ENCODE measurements at places on chromosomes 2 and 18.
A peak's percentile ranks its signal among the peaks of the same experiment; 100 is the strongest.

- DNase-seq = peak; percentile 55
These were observed 68.4 kb upstream of the CTDP1 start for GRCh38 chr18:79611040-79611681.

- no peak for DNase-seq
These were observed 429.2 kb downstream of the LRP1B start for GRCh38 chr2:141701618-141702017.

- DNase-seq = no peak
These were observed 555.2 kb downstream of the CMPK2 start for GRCh38 chr2:6310256-6311215.

- no peak for DNase-seq
These were observed 78.8 kb downstream of the TGOLN2 start for GRCh38 chr2:85248773-85249509.

GRCh38 chr2:67660871-67661270 is 263.7 kb downstream of the ETAA1 start:
- DNase-seq = no peak

GRCh38 chr2:27746325-27746724 is 25.2 kb upstream of the MRPL33 start:
- DNase-seq = no peak

DNA sequence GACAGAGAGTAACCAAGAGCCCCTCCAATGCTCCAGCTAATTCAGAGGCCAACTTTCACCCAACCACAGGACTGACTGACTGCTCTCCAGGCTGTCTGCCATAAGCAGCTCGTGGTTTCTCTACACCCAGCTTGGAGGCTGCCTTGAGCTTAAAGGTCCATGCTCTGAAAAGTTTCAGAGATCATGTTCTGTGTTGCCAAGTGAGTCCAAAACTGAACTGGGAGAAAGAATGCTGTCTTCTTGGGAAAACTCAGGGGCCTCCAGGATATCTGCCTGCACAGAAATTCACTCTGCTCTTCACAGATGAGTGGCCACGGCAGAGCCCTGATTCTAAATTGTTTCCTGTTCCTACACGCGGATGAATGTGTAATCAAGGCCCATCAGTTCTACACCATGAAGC is 51.1 kb downstream of the LPIN2 start:
- no peak for DNase-seq

Data from suprapubic skin (tissue), 4 donors.